Ovary (tissue), 10 donors: ENCODE measurements at places on chromosomes 7 and 10. TPM values are rescaled to one million over a fixed set of nuclear protein-coding genes. Genes with fewer than 3 reads are reported as not detected.
A peak's percentile ranks its signal among the peaks of the same experiment; 100 is the strongest.

- DNase-seq, result no peak
- H3K36me3 ChIP-seq, result no peaks in the 10 kb centered on the region
- H3K4me1 ChIP-seq, result peaks cover 2% of the 10 kb centered on the region
- H3K4me3 ChIP-seq, result no peak overlapping the region
- no peaks in the 10 kb centered on the region for H3K27me3 ChIP-seq
Measured at GRCh38 chr10:8042721-8043568, 11.5 kb upstream of the GATA3 start.

- no peaks in the 10 kb centered on the region for H3K36me3 ChIP-seq
- no peak overlapping the region for H3K27ac ChIP-seq
- H3K27me3 ChIP-seq, result no peaks in the 10 kb centered on the region
- H3K4me1 ChIP-seq, result no peaks in the 10 kb centered on the region
- H3K4me3 ChIP-seq, result no peak overlapping the region
Measured at GRCh38 chr10:101079874-101080273, 18.1 kb downstream of the KAZALD1 start.

- peaks cover 33% of the 10 kb centered on the region for H3K4me1 ChIP-seq
- no peaks in the 10 kb centered on the region for H3K36me3 ChIP-seq
- H3K27ac ChIP-seq, result no peak overlapping the region
- H3K4me3 ChIP-seq, result peak overlapping the region; percentile 48
Measured at GRCh38 chr10:75432176-75432575, 752 bp downstream of the LRMDA start.

DNA sequence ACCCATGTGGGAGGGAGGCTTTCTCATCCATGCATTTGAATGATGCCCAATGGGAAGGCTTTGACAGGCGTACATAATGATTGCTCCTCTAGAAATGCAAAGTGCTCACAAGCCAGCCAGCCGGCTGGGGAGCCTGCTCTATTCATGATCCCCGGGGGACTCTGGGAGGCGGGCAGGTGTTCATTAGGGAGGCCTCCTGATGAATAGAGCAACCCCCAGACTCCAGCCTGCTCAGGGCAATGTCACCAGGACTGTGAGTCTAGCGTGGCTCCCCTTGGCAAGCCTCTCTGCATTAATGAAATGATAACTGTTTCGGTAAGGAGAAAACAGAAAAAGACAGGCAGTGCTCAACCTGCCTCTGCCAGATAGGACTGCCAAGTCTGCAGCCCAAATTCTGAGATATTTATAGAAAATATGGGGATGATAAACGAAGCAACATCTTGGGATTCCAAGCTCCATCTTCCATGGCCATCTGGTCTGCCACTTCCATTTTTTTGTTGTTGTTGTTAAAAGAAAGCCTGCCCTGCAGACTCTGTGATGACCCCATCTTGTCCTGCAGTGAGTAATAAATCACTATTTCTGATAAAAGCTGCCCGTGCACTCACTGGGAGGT is 236.4 kb downstream of the PRPF18 start:
- no peak for DNase-seq
- H3K4me3 ChIP-seq, result no peak overlapping the region
- H3K27me3 ChIP-seq, result no peaks in the 10 kb centered on the region
- H3K36me3 ChIP-seq, result no peaks in the 10 kb centered on the region
- peaks cover 2% of the 10 kb centered on the region for H3K4me1 ChIP-seq
- no peak overlapping the region for H3K27ac ChIP-seq

GRCh38 chr10:26566525-26567350 is 128.6 kb downstream of the APBB1IP start:
- H3K27me3 ChIP-seq, result no peaks in the 10 kb centered on the region
- no peak overlapping the region for H3K27ac ChIP-seq
- no peaks in the 10 kb centered on the region for H3K4me1 ChIP-seq

GRCh38 chr7:81507221-81507620 is 262.6 kb downstream of the HGF start:
- no peaks in the 10 kb centered on the region for H3K36me3 ChIP-seq
- no peaks in the 10 kb centered on the region for H3K27me3 ChIP-seq
- no peak for DNase-seq
- H3K4me3 ChIP-seq, result no peak overlapping the region
- H3K4me1 ChIP-seq, result no peaks in the 10 kb centered on the region

- H3K27me3 ChIP-seq, result no peaks in the 10 kb centered on the region
- no peak for DNase-seq
- no peak overlapping the region for H3K4me3 ChIP-seq
- no peak overlapping the region for H3K27ac ChIP-seq
- H3K4me1 ChIP-seq, result no peaks in the 10 kb centered on the region
Measured at GRCh38 chr7:80467069-80467468, 44.8 kb downstream of the GNAT3 start.

DNA sequence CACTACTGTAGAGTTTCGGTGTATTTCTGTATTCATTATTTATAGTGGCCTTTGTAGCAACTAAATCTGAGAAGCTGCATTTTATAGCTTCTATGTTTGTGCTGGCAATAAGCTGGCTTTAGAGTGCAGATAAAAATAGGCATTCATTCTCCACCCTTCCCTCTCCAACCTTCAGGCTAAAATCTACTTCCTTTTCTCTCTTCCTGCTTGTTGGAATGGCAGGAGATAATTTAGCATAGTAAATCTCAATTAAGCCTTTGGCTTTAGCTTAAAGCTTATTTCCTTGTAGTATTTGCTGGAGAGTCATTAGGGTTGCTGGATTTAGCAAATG is 58.5 kb downstream of the CPVL start:
- H3K27me3 ChIP-seq, result no peaks in the 10 kb centered on the region
- peaks cover 4% of the 10 kb centered on the region for H3K4me1 ChIP-seq
- no peak for DNase-seq
- H3K36me3 ChIP-seq, result no peaks in the 10 kb centered on the region
- H3K4me3 ChIP-seq, result no peak overlapping the region

- H3K36me3 ChIP-seq, result no peaks in the 10 kb centered on the region
- no peak overlapping the region for H3K27ac ChIP-seq
- H3K27me3 ChIP-seq, result no peaks in the 10 kb centered on the region
Measured at GRCh38 chr7:75977743-75978142, 16.7 kb downstream of the TMEM120A start.

- no peak overlapping the region for H3K27ac ChIP-seq
- H3K4me1 ChIP-seq, result no peaks in the 10 kb centered on the region
Measured at GRCh38 chr10:132148261-132149251, 38.2 kb upstream of the DPYSL4 start.

DNA sequence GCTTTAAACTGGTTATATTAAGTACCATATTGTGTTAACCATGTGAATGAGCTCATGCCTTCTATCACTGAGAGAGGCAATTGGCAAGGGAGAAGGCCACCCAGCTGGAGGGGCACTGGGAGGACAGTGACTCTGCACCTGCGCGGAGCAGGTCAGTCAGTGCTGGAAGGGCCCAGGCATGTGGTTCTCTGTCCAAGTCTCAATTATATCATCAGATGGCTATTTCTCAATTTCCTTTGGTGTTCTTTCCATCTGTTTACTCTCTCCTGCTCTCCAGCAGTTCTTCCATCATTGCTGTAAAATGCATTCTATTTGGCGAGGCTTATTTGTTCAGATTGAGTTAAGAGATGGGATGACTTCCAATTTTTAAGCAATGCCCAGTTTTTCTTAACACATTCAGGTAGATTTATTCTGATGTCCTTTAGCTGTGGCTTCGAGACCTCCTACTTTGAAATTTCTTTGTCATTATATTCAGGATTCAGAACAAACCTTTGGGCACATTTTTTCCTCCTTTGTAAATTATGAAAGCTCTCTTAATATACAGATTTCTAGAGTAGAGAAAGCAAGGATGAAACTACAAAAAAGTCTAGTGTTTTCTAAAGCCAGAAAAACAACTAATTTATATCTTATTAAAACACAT is 159.3 kb downstream of the BMPER start:
- peaks cover 2% of the 10 kb centered on the region for H3K4me1 ChIP-seq
- DNase-seq, result no peak
- H3K27ac ChIP-seq, result no peak overlapping the region

DNA sequence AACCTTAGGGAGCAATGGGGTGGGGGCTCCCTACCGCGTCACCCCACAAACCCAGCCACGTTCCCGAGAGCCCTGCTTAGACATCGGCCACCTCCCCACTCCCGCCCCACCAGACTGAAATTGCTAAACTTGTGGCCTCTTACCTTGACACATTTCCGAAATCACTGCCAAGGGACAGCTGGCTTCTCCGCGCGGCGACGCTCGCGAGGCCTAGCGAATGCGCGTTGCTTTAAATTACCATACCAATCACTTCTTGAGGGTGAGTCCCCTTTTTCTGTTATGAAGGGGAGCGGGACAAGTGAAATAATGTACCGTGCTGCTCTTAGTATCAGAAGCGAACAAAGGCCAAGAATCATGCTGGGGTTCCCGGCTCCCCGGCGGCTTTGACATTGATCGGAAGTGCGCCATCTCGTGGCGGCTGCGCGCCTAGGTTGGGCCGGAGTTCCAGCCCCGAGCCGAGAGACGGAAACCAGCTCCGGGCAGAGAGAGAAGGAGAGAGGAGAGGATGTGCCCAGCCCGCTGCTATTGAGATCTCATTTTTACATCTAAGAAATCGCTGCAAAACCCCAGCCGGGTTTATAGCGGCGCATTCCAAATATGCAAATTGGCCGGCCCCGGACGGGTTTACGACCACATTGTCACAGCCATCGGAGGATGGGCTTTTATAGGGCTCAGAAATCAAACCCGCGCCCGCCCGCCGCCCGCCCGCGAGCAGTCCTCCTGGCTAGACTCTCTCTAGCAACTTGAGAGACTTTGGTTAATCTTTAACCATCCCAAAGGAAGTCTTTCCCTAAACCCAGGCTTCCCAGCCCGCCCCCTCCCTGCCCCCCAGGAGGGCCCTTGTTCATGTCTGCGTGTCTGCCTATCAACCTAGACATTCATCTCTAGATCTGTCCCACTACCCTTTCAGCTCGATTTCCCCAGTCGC is 5.3 kb downstream of the HOXA11 start:
- H3K4me1 ChIP-seq, result peaks cover 2% of the 10 kb centered on the region
- no peak overlapping the region for H3K27ac ChIP-seq
- no peaks in the 10 kb centered on the region for H3K36me3 ChIP-seq
- H3K4me3 ChIP-seq, result peak overlapping the region; percentile 53

- H3K4me3 ChIP-seq, result no peak overlapping the region
- H3K27ac ChIP-seq, result no peak overlapping the region
- H3K36me3 ChIP-seq, result no peaks in the 10 kb centered on the region
- no peaks in the 10 kb centered on the region for H3K27me3 ChIP-seq
Measured at GRCh38 chr10:117638200-117638599, 95.7 kb downstream of the EMX2 start.

GRCh38 chr10:119030421-119031250 is 1.1 kb downstream of the NANOS1 start:
- no peaks in the 10 kb centered on the region for H3K36me3 ChIP-seq
- H3K27ac ChIP-seq, result no peak overlapping the region
- DNase-seq, result peak; percentile 33
- H3K4me3 ChIP-seq, result peak overlapping the region; percentile 52

GRCh38 chr7:143305423-143306070 is 10.4 kb upstream of the CLCN1 start:
- H3K4me1 ChIP-seq, result no peaks in the 10 kb centered on the region
- H3K27me3 ChIP-seq, result no peaks in the 10 kb centered on the region
- no peak overlapping the region for H3K4me3 ChIP-seq
- no peak overlapping the region for H3K27ac ChIP-seq
- H3K36me3 ChIP-seq, result no peaks in the 10 kb centered on the region

GRCh38 chr10:5234106-5234860 is 37.6 kb downstream of the AKR1C4 start:
- no peaks in the 10 kb centered on the region for H3K27me3 ChIP-seq
- H3K27ac ChIP-seq, result no peak overlapping the region
- H3K36me3 ChIP-seq, result no peaks in the 10 kb centered on the region
- no peak overlapping the region for H3K4me3 ChIP-seq
- no peaks in the 10 kb centered on the region for H3K4me1 ChIP-seq

- peaks cover 2% of the 10 kb centered on the region for H3K4me1 ChIP-seq
- H3K36me3 ChIP-seq, result no peaks in the 10 kb centered on the region
- DNase-seq, result no peak
- no peaks in the 10 kb centered on the region for H3K27me3 ChIP-seq
Measured at GRCh38 chr10:33327751-33328150, 6.7 kb downstream of the NRP1 start.

DNA sequence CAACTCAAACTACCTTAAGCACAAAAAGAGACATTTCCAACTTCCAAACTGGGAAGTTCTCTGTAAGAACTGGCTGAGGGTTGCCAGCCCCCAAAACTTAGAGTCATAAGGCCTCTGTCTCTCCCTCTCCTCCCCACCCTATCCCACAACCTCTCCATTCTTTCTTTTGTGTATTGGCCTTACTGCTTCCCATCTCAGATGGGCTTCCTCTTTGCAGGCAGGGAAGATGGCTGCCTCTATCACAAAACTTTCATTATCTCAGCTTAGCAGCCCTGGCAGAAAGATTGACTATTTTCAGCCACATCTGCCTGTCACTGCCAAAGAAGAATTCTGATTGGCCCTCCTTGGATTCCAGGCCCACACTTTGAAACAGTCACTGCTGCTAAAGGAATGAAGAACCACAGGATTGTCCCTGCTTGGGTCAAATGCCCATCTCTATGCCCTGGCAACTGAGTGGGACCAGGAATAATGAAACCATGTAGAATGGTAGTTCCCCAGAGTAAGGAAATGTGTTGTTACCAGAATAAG is 58.0 kb upstream of the PRKAR2B start:
- H3K27me3 ChIP-seq, result no peaks in the 10 kb centered on the region
- DNase-seq, result no peak
- H3K4me3 ChIP-seq, result no peak overlapping the region
- no peaks in the 10 kb centered on the region for H3K36me3 ChIP-seq
- no peak overlapping the region for H3K27ac ChIP-seq
- peaks cover 2% of the 10 kb centered on the region for H3K4me1 ChIP-seq

GRCh38 chr10:14142606-14143250 is 188.0 kb downstream of the FRMD4A start:
- DNase-seq, result no peak
- no peaks in the 10 kb centered on the region for H3K36me3 ChIP-seq
- no peaks in the 10 kb centered on the region for H3K4me1 ChIP-seq
- no peaks in the 10 kb centered on the region for H3K27me3 ChIP-seq

Gene PDK4
- 67.8 TPM for total RNA-seq

Gene NKX2-3
- not detected for total RNA-seq

Gene FGFR2
- total RNA-seq, result 29.7 TPM

Gene NOLC1
- 60.7 TPM for total RNA-seq

Gene STEAP1B
- 0.46 TPM for total RNA-seq

Gene TSPAN33
- total RNA-seq, result 6.5 TPM

Gene GRB10
- total RNA-seq, result 93.3 TPM

Gene RGR
- not detected for total RNA-seq

Gene NUPR2
- total RNA-seq, result not detected

Gene ARHGEF5
- 10.3 TPM for total RNA-seq

Gene GPC2
- 5.6 TPM for total RNA-seq

Gene EBLN1
- total RNA-seq, result not detected
